ENCODE measurements at places on chromosomes 13 and 19.

DNA sequence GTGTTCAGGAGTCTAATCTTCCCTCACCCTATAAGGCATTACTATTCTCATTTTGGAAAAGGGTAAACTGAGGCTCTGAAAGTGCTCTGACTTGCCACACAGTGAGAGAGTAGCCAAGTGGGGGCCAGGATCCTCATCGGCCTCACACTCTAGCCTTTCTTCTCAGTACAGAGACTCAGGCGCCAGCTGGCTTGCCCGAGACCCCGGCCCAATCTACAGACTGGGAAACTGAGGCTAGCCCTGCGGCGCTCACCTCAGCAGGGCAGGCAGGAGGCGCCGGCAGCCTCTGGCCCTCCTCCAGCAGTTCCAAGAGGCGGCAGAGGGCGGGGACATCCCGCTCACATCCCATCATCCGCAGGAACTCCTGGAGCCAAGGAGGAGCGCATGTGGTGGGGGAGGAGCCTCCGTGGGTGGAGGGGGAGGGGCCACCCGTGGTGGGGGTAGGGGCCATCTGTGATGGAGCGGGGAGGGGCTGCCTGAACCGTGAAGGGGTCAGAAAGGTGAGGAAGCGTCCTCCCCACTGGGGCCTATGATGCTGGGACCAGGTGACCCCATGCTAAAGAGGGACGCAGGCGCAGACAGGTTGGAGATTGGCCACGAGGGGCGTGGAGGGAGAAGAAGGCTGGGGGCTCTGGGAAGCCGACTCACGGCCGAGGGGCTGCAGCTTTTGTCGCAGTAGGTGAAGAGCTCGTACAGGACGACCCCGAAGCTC is 8.7 kb upstream of the INSL3 start:
- no peak for DNase-seq

DNA sequence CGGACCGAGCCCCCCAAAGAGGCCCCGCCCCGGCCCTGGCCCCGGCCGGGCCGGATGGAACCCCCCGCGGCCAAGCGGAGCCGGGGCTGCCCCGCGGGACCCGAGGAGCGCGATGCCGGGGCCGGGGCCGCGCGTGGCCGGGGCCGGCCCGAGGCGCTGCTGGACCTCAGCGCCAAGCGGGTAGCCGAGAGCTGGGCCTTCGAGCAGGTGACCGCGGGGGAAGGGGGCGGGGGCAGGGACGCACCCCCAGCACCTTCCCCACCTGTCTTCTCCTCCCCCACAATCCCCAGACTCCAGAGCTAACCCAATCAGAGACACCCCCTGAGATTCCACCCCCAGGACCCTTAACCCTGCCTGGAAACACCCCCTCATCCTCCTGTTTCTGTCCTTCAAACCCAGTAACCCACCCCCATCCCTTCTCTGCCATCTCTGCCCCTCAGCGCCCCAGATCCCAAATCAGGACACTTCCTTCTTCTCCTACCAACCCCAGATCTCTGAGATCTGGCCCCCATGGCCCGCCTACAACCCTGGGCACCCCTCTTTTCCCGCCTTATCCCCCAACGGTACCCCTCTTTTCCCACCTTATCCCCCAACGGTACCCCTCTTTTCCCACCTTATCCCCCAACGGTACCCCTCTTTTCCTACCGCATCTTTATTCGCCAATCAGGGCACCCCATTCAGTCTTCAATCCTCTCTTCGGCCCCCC is 505 bp downstream of the ZSWIM4 start:
- DNase-seq, result no peak

- DNase-seq, result no peak
These were observed 173.7 kb upstream of the TMTC4 start for GRCh38 chr13:100848304-100848703.

GRCh38 chr13:94233401-94233800 is 246.1 kb downstream of the DCT start:
- no peak for DNase-seq

DNA sequence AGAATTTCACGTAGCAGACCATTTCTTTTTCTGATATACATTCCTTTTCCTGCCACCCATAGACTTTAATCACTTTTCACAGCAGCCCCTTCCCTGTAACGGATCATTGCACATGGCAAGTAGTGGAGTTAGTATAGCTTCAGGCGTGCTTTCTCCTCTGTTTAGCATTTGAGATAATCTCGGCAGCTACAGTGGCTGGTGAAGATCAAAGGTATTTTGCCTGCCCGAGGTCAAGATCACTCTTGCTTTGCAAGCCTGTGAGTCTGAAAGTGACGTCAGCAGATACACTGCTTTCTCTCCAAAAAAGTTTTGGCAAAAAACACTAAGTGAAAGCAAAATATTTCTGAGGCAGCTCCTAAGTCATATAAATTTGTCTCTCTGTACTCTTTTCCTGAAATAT is 260.0 kb downstream of the NDFIP2 start:
- DNase-seq, result no peak
